Germinal center (tissue), 1 donor: ENCODE measurements at places on chromosomes 1 and 21.

DNA sequence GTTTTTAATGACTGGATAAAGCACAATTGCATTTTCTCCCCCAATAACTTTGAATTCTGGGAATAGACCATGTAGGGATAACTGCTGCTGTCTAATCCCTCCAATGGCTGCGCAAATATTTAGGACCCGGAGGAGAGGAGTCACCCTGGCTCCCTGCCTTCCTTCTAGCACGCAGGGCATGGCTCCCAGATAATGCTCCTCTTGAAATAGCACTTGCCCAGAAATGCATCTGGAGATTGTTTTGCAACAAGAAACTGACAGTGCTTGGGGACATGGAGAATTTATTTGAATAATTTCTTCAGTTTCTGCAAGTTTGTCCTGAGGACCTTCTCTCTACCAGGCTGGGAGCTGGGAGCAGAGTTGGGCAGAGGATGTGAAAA, 83.5 kb downstream of the MAN1C1 start:
- no peak for DNase-seq

DNA sequence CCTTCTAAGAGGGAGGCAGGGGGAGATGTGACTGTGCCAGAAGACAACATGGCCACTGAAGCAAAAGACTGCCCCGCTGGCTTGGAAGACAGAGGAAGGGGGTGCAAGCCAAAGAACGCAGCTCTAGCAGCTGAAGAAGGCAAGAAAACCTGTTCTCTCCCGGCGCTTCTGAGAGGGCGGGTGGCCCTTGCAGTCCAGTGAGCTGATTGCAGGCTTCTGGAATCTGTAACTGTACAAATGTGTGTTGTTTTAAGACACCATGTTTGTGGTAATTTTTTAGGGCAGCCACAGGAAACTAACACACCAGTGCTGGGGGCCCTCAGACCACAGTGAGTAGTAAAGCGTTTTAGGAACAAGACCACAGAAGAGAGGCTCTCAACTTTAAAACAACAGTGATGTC, 47.0 kb downstream of the CD46 start:
- no peak for DNase-seq

DNA sequence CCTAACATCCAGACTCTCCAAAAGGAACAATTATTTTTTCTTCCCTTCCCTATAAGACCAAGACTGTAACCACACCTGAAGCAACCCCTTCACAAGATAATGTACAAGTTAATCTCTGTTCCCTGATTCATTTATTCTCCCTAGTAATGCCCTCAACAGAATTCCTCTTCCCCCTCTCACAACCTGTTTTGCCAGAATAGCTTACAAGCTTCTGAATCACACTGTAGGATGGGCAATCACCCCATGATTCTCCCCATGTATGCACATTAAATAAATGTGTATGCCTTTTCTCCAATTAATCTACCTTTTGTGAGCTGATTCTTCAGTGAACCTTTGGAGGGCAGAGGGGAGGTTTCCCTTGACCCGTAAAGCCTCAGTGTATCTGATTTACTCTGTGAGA, 20.9 kb upstream of the RNF11 start:
- no peak for DNase-seq

DNA sequence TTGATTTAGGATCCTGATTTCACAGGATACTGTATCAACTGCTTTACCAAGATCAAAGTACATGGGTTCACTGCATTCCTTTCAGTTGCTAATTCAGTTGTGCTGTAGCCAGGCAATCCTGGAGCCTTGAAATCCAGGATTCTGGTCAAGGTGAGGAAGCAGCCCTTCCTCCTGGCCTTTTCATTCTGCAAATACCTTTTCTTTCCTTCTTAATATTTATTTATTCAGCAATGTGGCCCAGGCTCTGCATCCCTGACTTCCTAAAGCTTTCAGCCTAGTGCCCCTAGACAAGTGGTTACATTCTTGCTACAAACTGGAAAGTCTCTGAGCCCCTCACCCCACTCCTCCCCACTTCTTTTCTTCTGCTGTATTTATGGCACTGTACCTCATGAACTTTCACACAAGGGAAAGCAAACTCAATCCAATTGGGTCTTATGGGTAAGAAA, 16.2 kb downstream of the LRRC8D start:
- no peak for DNase-seq

GRCh38 chr1:62045574-62045973, 149.1 kb upstream of the L1TD1 start:
- DNase-seq, result no peak

DNA sequence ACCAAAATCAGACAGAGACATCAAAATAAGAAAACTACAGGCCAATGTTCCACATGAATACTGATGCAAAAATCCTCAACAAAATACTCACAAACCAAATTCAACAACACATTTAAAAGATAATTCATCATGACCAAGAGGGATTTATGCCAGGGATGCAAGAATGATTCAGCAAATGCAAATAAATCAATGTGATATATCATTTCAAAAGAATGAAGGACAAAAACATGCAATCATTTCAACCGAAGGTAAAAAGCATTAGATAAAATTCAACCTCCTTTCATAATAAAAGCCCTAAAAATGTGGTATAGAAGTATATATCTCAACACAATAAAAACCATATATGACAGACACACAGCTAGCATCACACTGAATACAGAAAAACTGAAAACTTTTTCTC, 81.5 kb upstream of the LYPLAL1 start:
- no peak for DNase-seq

DNA sequence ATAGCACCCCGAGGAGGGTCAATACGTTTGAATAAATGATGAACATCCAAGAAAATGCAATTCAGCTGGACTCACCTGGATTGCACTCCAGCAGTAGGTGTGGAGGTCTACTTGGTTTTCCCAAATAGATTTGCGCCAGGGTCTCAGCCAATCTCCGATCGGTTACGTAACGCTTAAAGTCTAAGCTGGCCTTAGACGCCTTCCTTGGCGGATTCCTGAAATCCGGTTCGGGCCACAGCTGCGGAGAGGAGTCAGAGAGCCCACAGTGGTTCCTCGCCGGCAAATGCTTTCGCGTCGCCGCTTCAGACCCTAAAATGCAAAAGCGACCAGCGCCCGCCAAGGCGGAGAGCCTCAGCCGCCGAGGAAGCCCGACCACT, 322 bp downstream of the TFB2M start:
- no peak for DNase-seq

DNA sequence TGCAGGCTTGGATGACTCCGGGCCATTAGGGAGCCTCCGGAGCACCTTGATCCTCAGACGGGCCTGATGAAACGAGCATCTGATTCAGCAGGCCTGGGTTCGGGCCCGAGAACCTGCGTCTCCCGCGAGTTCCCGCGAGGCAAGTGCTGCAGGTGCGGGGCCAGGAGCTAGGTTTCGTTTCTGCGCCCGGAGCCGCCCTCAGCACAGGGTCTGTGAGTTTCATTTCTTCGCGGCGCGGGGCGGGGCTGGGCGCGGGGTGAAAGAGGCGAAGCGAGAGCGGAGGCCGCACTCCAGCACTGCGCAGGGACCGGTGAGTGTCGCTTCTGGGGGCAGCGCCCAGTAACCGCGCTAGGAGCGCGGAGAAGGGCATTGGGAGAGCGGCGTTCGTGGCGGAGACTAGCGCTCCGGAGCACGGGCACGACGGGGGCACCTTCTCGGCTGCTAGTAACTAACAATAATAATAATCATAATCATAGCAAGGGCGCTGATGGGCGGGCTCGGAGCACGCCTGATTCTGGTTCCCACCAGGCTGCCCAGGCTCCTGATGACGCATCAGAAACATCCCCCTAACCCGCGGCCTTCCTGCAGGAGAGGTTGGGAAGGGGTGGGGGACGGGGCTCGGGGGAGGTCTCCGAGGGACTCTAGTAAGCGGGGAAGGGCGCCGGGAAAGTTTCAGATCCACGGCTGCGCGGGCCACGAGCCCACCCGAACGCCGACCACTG, at the start of gene MX1:
MX1 (plus strand) TSS at position 286 of the 722 bp plus-strand sequence. CDS start 5,832 bp downstream, outside the sequence.
- peak; percentile 83 for DNase-seq

DNA sequence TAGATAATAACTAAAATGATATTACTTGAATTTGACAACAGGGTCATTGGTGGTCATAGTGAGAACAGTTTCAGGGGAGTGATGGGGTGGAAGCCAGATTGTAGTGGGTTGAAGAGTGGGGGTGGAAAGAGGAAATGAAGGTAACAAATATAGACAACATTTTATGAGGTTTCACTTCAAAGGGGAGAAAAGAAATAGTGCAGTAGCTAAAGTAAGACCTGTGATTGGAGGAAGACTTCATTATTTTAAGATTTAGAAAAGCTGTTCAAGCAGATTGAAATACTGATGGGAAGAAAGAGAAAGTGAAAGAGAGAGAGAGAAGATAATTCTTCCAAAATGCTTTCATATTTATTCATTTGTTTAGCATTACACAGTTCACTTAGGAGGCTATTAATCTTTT, 52.0 kb upstream of the KCNA3 start:
- peak; percentile 70 for DNase-seq
